HL-60 (cell line): ENCODE measurements at places on chromosomes 6 and 20.

DNA sequence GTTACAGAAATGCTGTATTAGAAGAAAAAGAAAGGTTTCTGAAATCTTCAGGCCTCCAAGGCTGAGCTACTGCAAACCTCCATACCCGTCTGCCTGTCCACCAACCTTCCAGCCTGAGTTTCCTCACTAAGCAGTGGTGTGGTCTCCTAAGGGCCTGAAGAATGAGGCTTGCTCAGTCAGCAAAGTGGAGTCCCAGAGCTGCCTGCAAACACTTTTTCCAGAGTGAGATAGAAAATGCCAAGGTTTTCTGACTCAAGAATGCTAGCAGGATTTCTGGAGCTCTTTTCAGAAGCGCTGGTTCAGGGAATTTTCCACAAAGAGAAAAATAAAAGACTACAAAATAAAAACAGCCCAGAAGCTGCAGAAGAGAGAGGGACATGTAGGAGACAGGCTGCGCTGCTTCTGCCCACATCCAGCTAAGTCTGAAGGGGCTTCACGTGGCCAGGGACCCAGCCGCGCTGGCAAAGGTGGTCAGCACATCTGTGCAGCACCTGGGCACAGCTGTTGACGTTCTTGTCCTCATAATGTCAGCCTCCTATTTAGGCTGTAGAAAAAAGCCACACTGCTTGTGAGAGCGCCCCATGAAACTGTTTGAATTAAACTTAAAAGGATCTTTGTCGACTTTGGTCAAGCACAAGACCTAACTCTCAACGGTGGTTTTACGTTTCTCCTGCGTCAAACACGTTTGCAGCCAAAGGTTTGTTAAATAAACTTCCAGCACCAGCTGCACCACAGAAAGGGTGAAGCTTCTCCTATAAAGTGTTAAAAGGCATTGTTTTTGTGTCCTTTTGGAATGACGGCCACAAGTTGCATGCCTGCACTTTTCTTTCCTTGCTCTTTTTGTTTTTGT lies 209.0 kb downstream of the THBS2 start:
- no peak for DNase-seq

DNA sequence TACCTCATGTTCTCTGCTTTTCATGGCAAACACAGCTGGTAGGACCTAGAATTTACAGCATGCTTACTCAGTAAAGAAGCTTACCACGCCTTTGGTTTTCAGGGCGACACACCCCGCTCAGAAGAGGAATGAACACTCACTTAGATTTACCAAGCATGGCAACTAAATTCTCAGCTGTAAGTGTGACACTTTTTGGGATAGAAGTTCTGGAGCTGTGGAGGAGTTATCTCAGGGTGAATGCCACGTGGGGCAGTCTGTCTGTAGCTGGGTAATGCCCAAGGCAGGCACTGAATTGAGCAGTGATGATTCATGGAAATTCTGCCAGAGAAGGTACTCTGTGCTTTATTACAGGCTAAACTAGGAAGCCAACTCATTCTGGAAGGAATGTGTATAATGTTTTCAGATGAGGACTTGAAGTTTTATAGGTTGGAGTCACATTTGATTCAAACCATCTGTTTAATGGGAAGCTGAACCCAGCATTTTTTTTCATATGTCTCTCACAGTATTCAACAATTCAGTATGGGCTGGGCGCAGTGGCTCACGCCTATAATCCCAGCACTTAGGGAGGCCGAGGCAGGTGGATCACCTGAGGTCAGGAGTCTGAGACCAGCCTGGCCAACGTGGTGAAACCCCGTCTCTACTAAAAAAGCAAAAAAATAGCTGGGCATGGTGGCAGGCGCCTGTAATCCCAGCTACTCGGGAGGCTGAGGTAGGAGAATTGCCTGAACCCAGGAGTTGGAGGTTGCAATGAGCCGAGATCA lies 3.5 kb upstream of the PRIM2 start:
- no peak for DNase-seq

GRCh38 chr6:116108836-116109235 lies 8.2 kb downstream of the NT5DC1 start:
- no peak for DNase-seq

DNA sequence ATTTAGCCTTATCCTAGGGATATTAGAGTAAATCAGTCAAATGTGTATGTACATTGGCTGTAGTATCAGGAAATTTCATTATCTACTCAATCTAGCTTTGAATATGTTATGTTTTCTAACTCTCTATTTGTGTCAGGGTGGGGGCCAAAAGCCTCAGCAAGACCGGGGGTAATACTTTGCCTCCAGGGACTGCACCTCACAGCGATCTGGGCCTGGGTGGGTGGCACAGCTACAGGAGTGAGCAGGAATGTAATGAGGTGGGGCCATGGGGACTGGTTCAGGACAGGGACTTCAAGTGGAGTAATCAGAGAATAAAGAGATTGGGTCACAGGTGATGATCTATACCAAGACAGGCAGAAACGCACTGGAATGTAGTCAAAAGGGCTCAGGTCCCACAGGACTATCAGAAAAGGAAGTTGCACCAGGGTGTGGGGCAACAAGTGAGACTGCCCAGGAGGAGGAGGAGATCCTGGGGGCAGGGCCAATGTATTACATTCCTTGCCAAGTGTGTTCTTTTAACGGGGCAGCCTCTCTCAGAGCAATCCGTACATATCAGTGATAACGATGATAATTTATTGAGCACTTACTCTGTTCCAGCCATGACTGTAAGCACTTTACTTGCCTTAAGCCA lies 54.0 kb downstream of the PIGU start:
- DNase-seq, result peak; percentile 63
